ENCODE measurements at places on chromosomes 7 and 10. TPM values are rescaled to one million over a fixed set of nuclear protein-coding genes. Genes with fewer than 3 reads are reported as not detected.

- no peaks in the 10 kb centered on the region for H3K4me1 ChIP-seq
- H3K27ac ChIP-seq, result no peak overlapping the region
- no peaks in the 10 kb centered on the region for H3K36me3 ChIP-seq
- no peak for DNase-seq
- no peaks in the 10 kb centered on the region for H3K27me3 ChIP-seq
Observed at GRCh38 chr7:124536156-124536762, 229.3 kb downstream of the GPR37 start.

- H3K4me1 ChIP-seq, result peaks cover 16% of the 10 kb centered on the region
- no peak for DNase-seq
- H3K27ac ChIP-seq, result no peak overlapping the region
Observed at GRCh38 chr10:128056303-128057050, 69.7 kb downstream of the MKI67 start.

DNA sequence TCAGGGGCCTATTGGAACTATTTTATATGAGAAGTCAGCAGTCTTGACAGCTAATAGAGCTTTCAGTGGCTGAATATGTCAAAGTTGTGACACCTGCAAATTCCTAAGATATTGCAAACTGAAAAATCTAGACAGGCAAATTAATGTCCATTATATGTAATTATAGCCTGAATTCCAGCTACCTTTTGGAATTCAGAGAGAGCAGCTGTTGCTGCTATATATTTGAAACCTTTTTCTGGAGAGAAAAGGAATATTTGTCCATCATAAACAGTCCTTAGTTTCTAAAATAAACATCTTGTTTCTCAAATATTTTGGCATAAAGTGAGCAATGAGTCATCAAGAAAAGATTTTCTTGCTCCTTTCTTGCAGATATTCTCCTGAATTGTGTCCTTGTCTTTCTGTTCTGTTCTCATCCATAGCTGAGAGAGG lies 408.9 kb upstream of the SEMA3D start:
- no peak for DNase-seq
- no peaks in the 10 kb centered on the region for H3K27me3 ChIP-seq
- H3K4me1 ChIP-seq, result no peaks in the 10 kb centered on the region
- H3K4me3 ChIP-seq, result no peak overlapping the region

DNA sequence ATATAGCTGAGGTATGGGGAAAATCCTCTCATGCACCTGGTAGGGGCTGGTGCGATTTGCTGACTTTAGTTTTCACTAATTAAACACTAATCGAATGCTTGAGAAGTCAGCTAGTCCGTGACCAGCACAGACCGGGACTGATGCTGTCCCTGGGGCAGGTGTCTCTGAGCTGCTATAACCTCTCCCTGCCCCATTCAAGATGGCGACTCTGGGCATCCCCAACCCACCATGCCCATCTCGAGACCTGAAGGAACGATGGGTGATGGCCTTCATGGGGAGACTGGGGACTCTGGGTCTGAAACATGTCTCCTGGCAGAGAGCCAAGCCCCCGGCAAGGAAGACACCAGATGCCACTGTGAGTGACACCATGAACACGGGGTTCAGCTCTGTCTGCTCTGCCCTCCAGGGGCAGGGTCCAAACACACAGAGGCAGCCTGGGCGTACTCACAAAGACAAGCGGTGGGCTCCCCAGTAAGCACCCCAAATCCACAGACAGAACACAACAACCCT lies 57.4 kb downstream of the GNA12 start:
- peaks cover 2% of the 10 kb centered on the region for H3K36me3 ChIP-seq
- DNase-seq, result no peak
- H3K4me1 ChIP-seq, result peaks cover 10% of the 10 kb centered on the region

GRCh38 chr10:3324612-3325038 lies 152.0 kb upstream of the PITRM1 start:
- DNase-seq, result no peak
- no peaks in the 10 kb centered on the region for H3K4me1 ChIP-seq
- H3K4me3 ChIP-seq, result no peak overlapping the region
- H3K36me3 ChIP-seq, result no peaks in the 10 kb centered on the region
- no peak overlapping the region for H3K27ac ChIP-seq

The CYP2C18 gene
- total RNA-seq, result not detected

DNA sequence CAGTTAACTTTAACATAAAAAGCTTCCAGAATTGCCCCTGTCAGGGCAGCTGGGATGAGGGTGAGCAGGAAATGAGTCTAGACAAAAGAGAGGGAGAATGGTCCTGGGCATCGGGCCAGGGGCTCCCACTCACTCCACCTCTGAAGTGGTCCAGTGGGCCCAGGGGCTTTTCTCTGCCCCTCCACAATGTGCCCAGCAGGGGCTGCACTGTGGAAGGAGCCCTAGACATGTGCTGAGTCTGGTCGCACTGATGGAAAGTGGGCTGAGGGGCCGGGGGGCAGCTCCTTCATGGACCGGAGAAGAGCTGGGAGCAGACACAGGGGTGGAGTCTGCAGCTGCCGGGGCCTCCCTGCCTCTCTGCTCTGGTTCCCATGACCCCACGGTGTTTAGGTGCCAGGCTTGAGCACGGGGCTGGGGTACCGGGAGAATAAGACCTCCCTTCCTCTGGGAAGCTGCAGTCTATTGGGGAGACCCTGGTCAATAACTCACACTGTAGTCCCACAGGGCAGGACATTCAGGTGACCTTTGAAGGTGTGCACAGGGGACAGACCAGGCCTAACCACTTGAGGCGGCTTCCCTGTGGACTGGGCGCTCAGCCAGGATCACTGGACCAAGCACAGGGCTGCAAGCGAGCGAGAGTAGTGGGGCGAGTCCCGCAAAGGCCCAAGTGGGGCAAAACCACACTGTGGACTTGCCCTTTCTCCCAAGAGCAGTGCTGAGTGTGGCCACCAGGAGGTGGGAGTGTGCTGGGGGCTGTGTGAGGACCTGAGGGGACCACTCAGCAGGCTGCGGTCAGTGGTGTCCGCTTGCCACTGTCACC lies 6.1 kb downstream of the ADCY1 start:
- H3K27me3 ChIP-seq, result peaks cover 15% of the 10 kb centered on the region
- no peaks in the 10 kb centered on the region for H3K36me3 ChIP-seq
- H3K27ac ChIP-seq, result no peak overlapping the region
- H3K4me1 ChIP-seq, result no peaks in the 10 kb centered on the region
- no peak for DNase-seq

The A1CF gene
- not detected for total RNA-seq

- H3K27me3 ChIP-seq, result no peaks in the 10 kb centered on the region
- H3K27ac ChIP-seq, result no peak overlapping the region
- H3K4me1 ChIP-seq, result peaks cover 12% of the 10 kb centered on the region
- DNase-seq, result no peak
- peaks cover 13% of the 10 kb centered on the region for H3K36me3 ChIP-seq
Observed at GRCh38 chr7:127803626-127804025, 151.6 kb downstream of the SND1 start.

DNA sequence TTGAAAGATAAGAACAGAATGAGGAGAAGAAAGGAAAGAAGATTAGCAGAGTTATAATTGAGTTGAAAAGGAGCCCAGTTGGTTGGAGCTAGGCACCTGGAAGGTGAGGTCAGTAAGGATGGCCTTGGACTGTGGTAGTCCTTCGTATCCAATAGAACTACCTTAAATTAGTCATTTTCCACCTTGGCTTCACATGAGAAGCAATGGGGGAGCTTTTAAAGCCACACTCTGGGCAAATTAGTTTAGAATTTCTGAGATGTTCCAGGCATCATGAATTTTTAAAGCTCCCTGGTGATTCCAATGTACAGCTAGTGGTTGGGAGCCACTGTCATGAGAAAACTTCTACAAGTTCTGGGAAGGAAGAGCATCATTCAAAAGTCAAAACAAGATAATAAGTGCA lies 27.3 kb upstream of the CYP3A5 start:
- no peak for DNase-seq
- no peaks in the 10 kb centered on the region for H3K36me3 ChIP-seq
- no peak overlapping the region for H3K4me3 ChIP-seq
- no peaks in the 10 kb centered on the region for H3K4me1 ChIP-seq

The COPS6 gene
- total RNA-seq, result 81.7 TPM

DNA sequence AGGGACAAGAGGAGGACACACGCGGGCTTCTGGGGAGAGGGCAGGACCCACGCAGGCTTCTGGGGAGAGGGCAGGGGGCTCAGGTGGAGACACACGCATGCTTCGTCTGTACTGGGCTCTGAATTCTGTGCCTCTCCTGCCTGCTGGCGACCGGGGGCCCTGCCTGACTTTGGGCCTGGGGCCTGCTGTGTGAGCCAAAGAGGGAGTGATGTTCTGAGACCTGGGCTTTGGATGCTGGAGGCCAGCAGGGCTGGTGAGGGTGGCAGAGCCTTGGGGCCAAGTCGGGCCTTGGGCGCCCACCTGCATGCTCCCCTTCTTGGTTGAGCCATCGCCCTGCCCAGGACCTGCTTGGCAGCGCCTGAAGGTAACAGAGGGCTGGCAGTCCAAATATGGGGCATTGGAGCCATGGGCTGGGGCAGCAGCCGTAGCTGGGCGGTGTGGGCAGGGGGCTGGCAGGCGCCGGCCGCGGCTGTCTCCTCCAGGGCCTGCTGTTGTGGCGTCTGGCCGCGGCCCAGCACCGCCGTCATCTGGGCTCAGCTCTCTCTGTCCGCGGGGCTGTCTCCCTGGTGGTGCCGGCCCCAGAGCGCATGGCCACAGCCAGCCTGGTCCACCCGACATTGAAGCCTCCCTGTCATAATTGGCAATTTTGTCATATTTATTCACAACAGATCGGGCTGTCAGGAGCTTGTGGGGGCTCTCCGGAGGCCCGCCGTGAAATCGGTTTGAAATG lies 78.9 kb downstream of the UNCX start:
- no peaks in the 10 kb centered on the region for H3K27me3 ChIP-seq
- H3K4me1 ChIP-seq, result no peaks in the 10 kb centered on the region
- H3K27ac ChIP-seq, result no peak overlapping the region
- no peak for DNase-seq
- H3K4me3 ChIP-seq, result no peak overlapping the region

DNA sequence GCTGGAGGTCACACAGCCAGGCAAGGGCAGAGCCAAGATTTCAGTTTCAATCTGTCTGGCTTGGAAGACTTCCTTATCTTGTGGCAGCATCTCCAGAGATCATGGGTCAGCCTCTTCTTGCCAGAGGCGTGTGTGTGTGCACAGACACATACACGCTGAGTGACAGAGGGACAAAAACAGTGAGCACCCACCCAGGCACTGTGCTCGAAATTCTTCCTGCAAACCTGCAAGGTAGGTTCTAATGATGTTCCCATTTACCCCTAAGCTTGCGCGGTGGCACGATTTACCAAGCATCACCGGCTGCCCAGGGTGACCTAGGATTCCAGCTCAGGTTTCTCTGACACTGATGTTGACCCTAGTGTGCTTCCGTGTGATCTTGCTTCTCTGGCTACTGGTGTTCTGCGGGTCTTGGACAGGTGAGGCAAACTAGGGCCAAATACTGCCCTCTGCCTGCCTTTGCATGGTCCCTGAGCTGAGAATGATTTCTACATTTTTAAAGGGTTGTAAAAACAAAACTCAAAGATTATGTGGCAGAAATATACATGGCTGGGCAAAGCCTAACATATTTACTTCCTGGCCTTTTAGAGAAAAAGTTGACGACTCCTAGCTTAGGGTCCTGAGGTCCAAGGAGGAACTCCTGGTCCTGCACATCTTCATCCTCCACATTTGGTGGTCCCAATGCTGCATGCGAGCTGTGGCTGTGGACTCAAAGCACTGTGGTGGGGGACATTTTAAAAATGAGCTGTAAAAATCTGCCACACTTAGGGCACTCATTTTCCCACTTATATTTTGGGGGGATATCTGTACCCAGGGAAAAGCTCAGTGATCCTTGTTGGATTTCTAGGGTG lies 268.5 kb downstream of the RPS24 start:
- peak overlapping the region; percentile 89 for H3K4me3 ChIP-seq
- peaks cover 18% of the 10 kb centered on the region for H3K27me3 ChIP-seq
- H3K4me1 ChIP-seq, result peaks cover 18% of the 10 kb centered on the region
- H3K27ac ChIP-seq, result peak overlapping the region; percentile 87

GRCh38 chr7:107708956-107709355 lies 35.0 kb upstream of the CBLL1 start:
- H3K27ac ChIP-seq, result no peak overlapping the region
- no peaks in the 10 kb centered on the region for H3K4me1 ChIP-seq
- H3K36me3 ChIP-seq, result peaks cover 66% of the 10 kb centered on the region
- H3K27me3 ChIP-seq, result no peaks in the 10 kb centered on the region

GRCh38 chr7:39413636-39414223 lies 152.5 kb upstream of the YAE1 start:
- H3K36me3 ChIP-seq, result no peaks in the 10 kb centered on the region
- no peak for DNase-seq
- H3K27ac ChIP-seq, result no peak overlapping the region
- peak overlapping the region; percentile 59 for H3K4me3 ChIP-seq
- peaks cover 10% of the 10 kb centered on the region for H3K4me1 ChIP-seq
- H3K27me3 ChIP-seq, result peaks cover 43% of the 10 kb centered on the region

- DNase-seq, result no peak
- H3K4me3 ChIP-seq, result no peak overlapping the region
- H3K36me3 ChIP-seq, result no peaks in the 10 kb centered on the region
Observed at GRCh38 chr10:78359640-78360091, 326.0 kb downstream of the RPS24 start.

DNA sequence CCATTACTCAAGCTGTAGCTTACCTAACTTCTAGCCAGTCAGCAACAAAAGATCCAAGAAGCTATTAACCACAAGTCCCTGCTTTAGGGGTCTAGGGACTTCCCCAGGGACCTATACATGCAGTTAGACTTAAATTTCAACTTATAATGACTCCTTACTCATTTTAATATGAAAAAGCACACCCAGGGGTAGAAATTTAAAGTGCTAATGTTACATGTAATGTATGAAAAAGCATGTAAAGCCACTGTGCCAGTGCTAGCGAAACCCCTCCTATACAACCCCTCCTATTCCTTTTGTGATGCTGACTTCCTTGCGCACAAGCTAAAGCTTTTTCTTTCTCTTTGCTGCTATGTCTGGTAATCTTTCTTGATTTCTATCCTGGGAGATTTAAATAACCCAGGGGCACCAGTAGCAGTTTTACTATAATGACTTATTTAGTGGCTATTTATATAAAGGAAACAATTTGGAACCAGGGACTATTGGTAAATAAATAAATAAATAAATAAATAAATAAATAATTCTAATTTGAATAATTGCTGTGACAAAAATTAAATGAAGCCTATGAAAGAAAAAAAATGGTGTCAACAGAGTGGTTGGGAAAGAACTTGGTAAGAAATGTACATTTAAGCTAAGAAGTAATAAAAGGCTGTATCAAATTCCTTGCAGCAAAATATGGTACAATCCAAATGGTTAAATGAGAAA lies 110.5 kb upstream of the MAGI2 start:
- H3K4me3 ChIP-seq, result no peak overlapping the region
- H3K4me1 ChIP-seq, result no peaks in the 10 kb centered on the region
- H3K27me3 ChIP-seq, result no peaks in the 10 kb centered on the region
- no peak for DNase-seq
- H3K27ac ChIP-seq, result no peak overlapping the region

- H3K4me1 ChIP-seq, result peaks cover 6% of the 10 kb centered on the region
- no peak overlapping the region for H3K4me3 ChIP-seq
- DNase-seq, result no peak
- no peaks in the 10 kb centered on the region for H3K27me3 ChIP-seq
- no peak overlapping the region for H3K27ac ChIP-seq
Observed at GRCh38 chr7:21193895-21194294, 234.0 kb upstream of the SP4 start.

Data from activated CD4-positive, alpha-beta memory T cell treated with anti-CD3 and anti-CD28 coated beads, Interleukin-2, amount 10 ng/mL, durations not matched to agents 7 days and 5 days (primary cell).